Stomach (tissue), 19 donors: ENCODE measurements at places on chromosomes 12 and 14.

- no peaks in the 10 kb centered on the region for H3K4me1 ChIP-seq
- H3K27me3 ChIP-seq = no peaks in the 10 kb centered on the region
- peak; percentile 64 for DNase-seq
- H3K27ac ChIP-seq = no peak overlapping the region
These were observed 34.7 kb upstream of the FZD10 start for GRCh38 chr12:130127532-130127911.

DNA sequence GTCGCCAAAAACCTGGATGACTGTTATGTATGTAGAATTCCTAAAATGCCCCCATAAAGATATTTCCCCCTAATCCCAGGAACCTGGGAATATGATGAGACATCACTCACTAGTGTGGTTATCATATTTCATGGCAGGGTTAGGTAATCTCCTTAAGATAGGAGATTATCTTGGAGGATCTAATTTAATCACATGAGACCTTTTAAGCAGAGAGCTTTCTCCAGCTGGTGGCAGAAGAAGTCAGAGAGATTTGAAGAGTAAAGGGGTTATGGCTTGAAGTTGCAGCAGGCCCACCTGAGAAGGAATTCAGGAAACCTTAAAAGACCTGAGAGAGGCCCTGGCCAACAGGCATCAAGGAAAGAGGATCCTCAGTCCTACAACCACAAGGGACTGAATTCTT, 53.6 kb downstream of the DYRK2 start:
- DNase-seq = no peak
- peaks cover 13% of the 10 kb centered on the region for H3K4me1 ChIP-seq
- no peak overlapping the region for H3K27ac ChIP-seq
- H3K27me3 ChIP-seq = no peaks in the 10 kb centered on the region

DNA sequence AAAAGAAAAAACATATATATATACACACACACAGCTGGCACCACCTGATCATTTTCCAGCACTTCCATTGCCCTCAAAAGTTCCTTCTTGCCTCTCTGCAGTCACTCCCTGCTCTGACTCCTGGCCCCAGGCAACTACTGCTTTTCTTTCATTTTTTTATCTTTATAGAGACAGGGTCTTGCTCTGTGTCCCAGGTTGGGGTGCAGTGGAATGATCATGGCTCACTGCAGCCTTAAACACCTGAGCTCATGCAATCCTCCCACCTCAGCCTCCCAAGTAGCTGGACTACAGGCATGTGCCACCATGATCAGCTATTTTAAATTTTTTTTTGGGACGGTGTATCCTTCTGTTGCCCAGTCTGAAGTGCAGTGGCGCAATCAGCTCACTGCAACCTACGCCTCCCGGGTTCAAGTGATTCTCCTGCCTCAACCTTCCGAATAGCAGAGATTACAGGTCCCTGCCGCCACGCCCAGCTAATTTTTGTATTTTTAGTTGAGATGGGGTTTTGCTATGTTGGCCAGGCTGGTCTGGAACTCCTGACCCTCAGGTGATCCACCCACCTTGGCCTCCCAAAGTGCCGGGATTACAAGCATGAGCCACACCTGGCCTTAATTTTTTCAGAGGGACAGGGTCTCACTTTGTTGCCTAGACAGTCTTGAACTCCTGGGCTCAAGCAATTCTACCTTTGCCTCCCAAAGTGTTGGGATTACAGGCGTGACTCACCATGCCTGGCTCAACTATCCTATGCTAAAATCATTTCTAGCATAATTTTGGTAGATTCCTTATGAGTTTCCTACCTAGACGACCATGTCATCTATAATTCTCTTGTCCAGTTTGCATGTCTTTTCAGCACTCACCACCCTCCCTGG, 7.8 kb downstream of the HSP90AA1 start:
- peaks cover 68% of the 10 kb centered on the region for H3K36me3 ChIP-seq
- no peaks in the 10 kb centered on the region for H3K27me3 ChIP-seq
- H3K27ac ChIP-seq = no peak overlapping the region
- no peak overlapping the region for H3K4me3 ChIP-seq
- no peak for DNase-seq

DNA sequence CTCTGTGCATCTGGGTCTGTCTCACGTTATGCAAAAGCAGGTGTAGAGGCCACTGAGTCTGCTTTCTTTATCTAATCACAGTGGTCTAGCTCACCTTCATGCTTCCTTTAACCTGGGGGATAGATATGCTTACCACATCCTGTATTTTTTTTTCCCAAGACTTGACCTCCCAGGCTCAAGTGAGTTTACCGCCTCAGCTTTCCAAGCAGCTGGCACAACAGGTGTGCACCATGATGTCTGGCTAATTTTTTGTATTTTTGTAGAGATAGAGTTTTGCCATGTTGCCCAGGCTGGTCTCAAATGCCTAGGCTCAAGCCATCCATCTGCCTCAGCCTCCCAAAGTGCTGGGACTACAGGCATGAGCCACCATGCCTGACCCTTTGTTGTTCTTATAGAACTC, 236.0 kb downstream of the ATP23 start:
- no peak for DNase-seq
- no peak overlapping the region for H3K4me3 ChIP-seq
- H3K27me3 ChIP-seq = no peaks in the 10 kb centered on the region
- no peak overlapping the region for H3K27ac ChIP-seq

GRCh38 chr12:107929436-107929835, 154.9 kb downstream of the ASCL4 start:
- H3K36me3 ChIP-seq = no peaks in the 10 kb centered on the region
- peak; percentile 11 for DNase-seq
- no peaks in the 10 kb centered on the region for H3K4me1 ChIP-seq
- H3K4me3 ChIP-seq = no peak overlapping the region
- H3K27ac ChIP-seq = no peak overlapping the region

GRCh38 chr12:57614178-57614947, 3.1 kb downstream of the ARHGEF25 start:
- H3K27ac ChIP-seq = no peak overlapping the region
- DNase-seq = no peak
- peaks cover 5% of the 10 kb centered on the region for H3K36me3 ChIP-seq
- no peak overlapping the region for H3K4me3 ChIP-seq

DNA sequence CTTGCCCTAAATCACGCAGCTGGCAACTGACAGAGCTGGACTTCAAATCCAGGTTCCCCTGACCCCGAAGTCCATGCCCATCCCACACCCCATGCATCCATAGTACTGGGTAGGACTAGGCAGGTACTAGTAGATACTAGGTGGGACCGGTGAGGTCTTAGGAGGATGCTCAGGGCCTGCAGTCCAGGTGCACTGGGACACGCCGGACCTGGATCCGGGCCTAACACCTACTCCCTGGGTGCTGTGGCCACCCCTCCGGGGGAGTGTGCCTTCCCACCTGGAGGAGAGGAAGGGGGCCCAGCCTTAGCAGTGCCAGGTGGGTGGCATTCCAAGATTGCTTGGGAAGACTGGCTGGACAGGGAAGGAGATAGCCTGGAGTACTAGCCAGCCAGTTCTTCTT, 64.8 kb downstream of the CACNA1C start:
- peaks cover 17% of the 10 kb centered on the region for H3K36me3 ChIP-seq

- no peak for DNase-seq
- H3K27me3 ChIP-seq = no peaks in the 10 kb centered on the region
- no peak overlapping the region for H3K27ac ChIP-seq
These were observed 36.6 kb downstream of the TMX1 start for GRCh38 chr14:51276605-51277004.

- H3K36me3 ChIP-seq = no peaks in the 10 kb centered on the region
- no peaks in the 10 kb centered on the region for H3K27me3 ChIP-seq
- H3K4me1 ChIP-seq = peaks cover 43% of the 10 kb centered on the region
- peak overlapping the region; percentile 99 for H3K27ac ChIP-seq
- DNase-seq = no peak
These were observed 573 bp upstream of the SUSD6 start for GRCh38 chr14:69610874-69611171.

DNA sequence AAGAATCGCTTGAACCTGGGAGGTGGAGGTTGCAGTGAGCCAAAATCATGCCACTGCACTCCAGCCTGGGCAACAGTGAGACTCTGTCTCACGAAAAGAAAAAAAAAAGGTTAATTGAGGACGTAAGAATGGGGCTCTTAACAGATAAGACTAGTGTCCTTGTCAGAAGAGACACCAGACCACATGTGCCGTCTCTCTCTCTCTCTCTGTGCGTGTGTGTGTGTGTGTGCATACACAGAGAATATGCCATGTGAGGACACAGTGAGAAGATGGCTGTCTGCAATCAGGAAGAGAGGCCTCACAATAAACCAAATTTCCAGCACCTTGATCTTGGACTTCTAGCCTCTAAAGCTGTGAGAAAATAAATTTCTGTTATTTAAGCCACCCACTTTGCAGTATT, 11.7 kb upstream of the ERC1 start:
- no peaks in the 10 kb centered on the region for H3K27me3 ChIP-seq
- H3K36me3 ChIP-seq = peaks cover 8% of the 10 kb centered on the region
- no peak overlapping the region for H3K27ac ChIP-seq

DNA sequence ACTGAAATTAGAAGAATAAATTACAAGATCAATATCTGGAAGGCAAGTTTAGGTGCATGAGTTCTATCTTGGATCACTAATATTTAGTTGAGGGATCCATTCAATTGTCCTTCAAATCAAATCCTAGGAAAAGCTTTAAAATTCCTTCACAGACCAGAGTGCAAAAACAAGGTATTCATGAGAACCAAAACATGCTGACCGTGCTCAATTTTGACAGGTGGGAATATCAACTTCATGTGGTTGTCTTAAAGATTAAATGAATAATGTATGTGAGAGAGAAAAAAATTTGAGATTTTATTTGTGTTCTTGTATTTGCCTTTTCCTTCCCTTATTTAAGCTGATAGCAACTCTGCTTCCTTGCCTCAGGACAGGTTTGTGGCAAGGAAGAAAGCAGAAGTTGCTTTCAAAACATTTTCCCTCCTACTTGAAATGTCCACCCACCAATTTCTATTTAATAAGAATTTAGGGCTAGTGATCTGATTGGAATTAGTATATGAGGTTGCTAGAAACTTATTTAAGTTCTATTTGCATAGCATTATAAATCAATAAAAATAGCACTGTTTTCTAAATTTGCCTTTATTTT, 4.9 kb upstream of the PPP1R12A start:
- peaks cover 12% of the 10 kb centered on the region for H3K4me1 ChIP-seq
- H3K4me3 ChIP-seq = no peak overlapping the region
- no peak overlapping the region for H3K27ac ChIP-seq
- no peaks in the 10 kb centered on the region for H3K36me3 ChIP-seq
- no peak for DNase-seq
- no peaks in the 10 kb centered on the region for H3K27me3 ChIP-seq

DNA sequence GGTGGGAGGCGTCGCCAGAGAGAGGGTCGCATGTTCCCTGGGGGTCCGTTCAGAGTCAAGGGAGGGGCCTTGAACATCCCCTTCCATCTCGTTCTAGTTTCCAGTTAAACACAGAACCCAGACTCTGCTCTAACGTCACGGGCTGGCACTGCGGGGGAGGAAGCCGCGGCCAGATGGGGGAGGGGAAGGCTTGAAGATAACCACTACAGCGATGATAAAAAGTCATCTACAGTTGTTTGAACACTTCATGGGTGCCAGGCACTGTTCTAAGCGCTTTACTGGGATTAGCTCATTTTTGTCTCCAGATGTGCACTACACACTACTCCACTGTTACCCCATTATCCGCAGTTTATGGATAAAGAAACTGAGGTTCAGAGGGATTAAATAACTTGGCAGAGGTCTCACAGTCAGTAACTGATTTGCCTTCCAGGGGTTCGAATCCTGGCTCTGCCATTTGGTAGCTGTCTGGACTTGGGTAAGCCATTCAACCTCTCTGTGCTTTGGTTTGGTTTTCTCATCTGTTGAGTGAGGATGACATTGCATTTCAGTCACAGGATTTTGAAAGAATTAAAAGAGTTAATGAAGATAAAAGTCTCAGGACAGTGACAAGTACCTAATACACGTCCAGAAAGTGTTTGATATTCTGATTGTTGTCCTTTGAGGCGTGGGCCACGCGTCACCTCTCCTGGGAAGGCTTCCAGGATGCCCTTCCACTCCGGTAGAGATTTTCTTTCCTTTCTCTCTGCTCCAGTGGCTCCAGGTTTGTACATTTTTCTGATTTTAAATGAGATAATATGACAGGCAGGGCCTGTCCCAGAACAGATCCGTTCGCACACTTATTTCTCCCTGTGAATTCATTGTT, 798 bp upstream of the RASAL1 start:
- peaks cover 16% of the 10 kb centered on the region for H3K4me1 ChIP-seq
- H3K4me3 ChIP-seq = peak overlapping the region; percentile 20
- H3K27me3 ChIP-seq = peaks cover 20% of the 10 kb centered on the region
- no peaks in the 10 kb centered on the region for H3K36me3 ChIP-seq
- peak; percentile 77 for DNase-seq
- H3K27ac ChIP-seq = peak overlapping the region; percentile 74

- no peaks in the 10 kb centered on the region for H3K27me3 ChIP-seq
- no peak overlapping the region for H3K27ac ChIP-seq
- DNase-seq = no peak
These were observed 60.3 kb downstream of the DACT1 start for GRCh38 chr14:58697930-58698642.

DNA sequence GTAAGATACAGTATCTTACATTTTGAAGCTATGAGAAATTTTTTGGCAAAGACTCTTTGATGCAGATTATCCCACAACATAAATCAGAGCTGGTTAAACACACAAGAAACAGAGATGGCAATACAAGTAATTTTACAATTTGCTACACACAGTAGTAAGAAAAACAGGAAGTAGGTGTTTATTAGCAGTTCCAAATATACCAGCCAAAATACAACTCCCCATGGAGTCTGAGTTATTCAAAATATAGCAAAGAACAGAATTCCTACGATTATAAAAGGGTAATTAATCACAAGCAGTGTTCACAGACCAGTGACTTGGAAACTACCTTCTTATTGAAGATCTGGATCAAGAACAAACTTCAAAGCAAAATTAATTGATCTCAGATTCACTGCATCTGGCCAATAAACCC, 83.9 kb downstream of the BMP4 start:
- DNase-seq = no peak
- H3K36me3 ChIP-seq = no peaks in the 10 kb centered on the region
- no peaks in the 10 kb centered on the region for H3K4me1 ChIP-seq
- H3K4me3 ChIP-seq = no peak overlapping the region

DNA sequence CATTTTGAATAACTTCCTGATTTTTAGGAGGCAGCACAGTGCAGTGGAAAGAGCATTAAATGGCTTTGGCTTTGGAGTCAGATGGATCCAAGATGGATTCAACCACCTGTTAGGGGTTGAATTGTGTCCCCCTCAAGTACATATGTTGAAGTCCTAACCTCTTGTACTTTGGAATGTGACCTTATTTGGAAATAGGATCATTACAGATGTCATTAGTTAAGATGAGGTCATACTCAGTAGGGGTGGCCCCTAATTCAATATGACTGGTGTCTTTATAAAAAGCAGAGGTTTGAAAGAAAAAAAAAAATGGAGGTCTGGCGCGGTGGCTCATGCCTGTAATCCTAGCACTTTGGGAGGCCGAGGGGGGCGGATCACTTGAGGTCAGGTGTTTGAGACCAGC, 18.8 kb downstream of the ATP5MC2 start:
- peaks cover 48% of the 10 kb centered on the region for H3K4me1 ChIP-seq
- no peaks in the 10 kb centered on the region for H3K27me3 ChIP-seq
- no peak overlapping the region for H3K4me3 ChIP-seq
- peak overlapping the region; percentile 75 for H3K27ac ChIP-seq

GRCh38 chr12:107903341-107904061, 129.0 kb downstream of the ASCL4 start:
- no peaks in the 10 kb centered on the region for H3K36me3 ChIP-seq
- peak overlapping the region; percentile 48 for H3K4me3 ChIP-seq
- H3K27ac ChIP-seq = no peak overlapping the region
- peak; percentile 84 for DNase-seq
- H3K27me3 ChIP-seq = peaks cover 50% of the 10 kb centered on the region
